ENCODE measurements at places on chromosomes 4 and X. TPM values are rescaled to one million over a fixed set of nuclear protein-coding genes. Genes with fewer than 3 reads are reported as not detected.

The KIF4A gene
- 17.3 TPM for total RNA-seq

The VSIG1 gene
- total RNA-seq = not detected

The CT45A2 gene
- not detected for total RNA-seq

The GDPD2 gene
- not detected for total RNA-seq

The TMEM131L gene
- 41.3 TPM for total RNA-seq

- DNase-seq = no peak
These were observed 11.1 kb downstream of the GASK1B start for GRCh38 chr4:158161551-158162354.

GRCh38 chr4:57043347-57044251 lies 64.9 kb downstream of the POLR2B start:
- DNase-seq = no peak

GRCh38 chrX:25049357-25049756 lies 33.6 kb upstream of the ARX start:
- DNase-seq = no peak

- no peak for DNase-seq
These were observed 188.9 kb downstream of the CAMK2D start for GRCh38 chr4:113572620-113573019.

GRCh38 chr4:28565396-28565795 lies 1704.8 kb downstream of the STIM2 start:
- DNase-seq = no peak
